Naive thymus-derived CD4-positive, alpha-beta T cell (primary cell): ENCODE measurements at places on chromosomes 12 and 14. TPM values are rescaled to one million over a fixed set of nuclear protein-coding genes. Genes with fewer than 3 reads are reported as not detected.
A peak's percentile ranks its signal among the peaks of the same experiment; 100 is the strongest.

The RTL1 gene
- not detected for polyA plus RNA-seq

- DNase-seq = no peak
Measured at GRCh38 chr14:61678975-61679374, 16.3 kb upstream of the HIF1A start.

DNA sequence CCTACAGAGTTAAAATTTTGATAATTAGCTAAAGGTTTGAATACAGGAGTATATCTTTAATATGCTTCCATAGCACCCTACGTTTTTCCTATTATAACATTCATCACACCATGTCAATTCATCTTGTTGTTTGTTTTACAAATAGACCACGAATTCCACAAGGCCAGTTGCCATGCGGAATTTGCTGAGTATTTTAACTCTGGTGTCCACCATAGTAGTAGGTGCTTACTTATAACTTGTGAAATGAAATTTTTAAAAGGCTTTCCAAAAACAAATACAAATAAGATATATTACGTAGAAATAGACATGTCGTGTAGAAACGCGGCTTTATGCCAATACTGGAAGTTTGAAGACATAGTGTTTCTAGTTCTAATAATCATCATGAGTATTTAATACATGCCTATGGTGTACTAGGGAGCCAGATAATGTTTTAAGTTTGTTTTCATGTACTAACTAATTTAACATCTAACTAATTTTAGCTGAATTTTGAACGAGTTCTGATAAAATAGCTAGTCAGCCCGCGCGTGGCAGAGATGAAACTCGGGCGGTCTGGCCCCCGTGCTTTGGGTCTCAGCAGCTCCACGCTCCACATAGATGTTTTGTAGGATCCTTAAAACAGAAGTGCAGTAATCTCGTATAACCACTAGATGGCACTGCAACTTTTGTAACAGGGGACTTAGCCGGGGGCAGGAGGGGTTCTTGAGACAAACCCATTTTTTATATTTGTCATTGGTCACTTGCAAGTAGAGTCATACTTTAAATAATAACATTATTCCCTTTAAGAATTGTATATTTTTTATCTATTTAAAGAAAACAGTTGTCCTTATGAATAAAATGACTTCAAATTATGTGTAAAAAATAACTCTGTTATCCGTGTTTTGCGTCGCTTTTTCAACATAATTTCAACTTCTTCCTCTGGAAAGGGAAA lies 10.2 kb downstream of the CD69 start:
- DNase-seq = peak; percentile 73

DNA sequence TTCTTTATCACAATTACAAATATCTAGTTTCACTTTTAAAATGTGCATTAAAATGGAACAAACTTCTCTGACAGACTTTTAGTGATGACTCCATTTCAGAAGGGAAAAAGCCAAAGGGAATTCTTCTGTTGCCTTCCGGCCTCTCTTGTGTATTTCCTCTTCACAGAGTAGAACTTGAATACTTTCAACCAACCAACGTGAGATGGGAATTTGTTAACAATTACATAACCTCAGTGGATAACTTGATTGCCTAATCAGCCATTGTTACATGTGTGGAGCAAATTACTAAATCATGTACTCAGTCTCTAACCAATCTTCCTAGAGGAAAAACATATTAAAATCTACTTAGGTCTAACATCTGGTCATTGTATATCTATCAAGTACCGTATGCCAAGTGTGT lies 291.1 kb downstream of the SYT1 start:
- DNase-seq = no peak

DNA sequence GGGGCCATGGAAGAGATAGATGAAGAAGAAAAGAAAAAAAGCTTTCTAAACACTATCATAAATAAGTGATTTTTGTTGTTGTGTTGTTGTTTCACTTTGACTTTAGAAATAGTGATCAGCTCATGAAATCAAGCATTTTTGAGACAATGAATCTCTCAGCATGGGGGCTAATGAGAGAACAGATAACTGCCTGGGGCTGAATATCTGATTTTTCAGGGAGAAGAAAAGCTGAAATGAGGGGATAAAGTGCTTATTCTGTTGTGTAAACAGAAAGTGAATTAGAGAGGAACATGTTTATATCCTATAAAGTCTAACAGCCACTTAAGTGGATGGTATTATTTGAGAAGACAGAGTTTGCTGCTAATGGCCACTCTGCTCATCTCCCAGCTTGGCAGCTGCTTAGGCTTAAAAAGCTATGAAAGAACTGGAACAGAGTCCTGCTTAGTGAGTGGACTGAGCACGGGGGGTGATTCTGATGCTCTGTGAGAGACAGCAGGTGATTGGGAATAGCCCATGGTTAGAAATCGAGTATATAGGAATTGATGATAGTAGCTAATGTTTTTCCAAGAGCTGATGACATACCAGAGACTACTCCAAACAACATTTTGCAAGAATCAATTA lies 646.1 kb upstream of the TMEM132C start:
- DNase-seq = no peak

DNA sequence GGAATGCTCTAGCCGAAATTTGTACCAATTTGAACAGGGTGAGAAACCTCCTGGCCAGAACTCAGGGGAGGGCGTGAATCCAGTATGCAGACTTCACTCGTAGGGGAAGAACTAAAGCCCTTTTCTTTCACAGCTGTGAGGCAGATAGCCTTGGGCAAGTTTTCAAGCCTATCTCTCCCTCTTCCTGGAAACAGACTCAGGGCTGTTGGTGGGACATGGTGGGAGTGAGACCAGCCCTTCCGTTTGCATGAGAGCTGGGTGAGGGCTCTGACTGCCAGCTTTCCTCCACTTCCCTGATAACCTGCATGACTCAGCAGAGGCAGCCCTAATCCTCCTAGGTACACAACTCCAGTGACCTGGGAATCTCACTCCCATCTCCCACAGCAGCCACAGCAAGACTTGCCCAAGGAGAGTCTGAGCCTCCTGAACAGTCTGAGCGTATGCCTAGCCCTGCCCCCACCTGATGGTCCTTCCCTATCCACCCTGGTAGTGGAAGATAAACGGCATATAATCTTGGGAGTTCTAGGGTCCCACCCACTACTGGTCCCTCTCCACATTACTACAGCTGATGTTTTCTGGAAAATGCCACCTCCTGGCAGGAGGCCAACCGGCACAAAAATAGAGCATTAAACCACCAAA lies 170.1 kb upstream of the AMIGO2 start:
- DNase-seq = no peak

DNA sequence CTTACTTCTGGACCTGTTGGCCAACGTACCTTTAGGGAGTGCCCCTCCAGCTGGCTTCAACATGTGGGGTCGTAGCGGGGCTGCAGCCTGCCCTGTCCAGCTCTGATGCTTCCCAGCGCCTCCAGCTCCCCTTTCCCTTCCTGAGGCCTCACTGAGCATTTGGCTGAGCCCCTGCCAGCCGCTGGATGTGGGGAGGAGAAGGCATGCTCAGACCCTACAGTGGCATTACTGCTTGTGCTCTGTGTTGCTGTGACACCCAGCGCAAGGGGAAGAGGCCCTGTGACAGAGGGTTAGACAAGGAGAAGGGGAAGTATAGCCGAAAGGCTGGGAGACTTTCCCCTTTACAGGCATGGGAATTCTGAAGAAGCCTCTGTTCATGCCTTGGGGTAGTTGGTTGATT lies 145.9 kb downstream of the PRKCH start:
- DNase-seq = no peak

DNA sequence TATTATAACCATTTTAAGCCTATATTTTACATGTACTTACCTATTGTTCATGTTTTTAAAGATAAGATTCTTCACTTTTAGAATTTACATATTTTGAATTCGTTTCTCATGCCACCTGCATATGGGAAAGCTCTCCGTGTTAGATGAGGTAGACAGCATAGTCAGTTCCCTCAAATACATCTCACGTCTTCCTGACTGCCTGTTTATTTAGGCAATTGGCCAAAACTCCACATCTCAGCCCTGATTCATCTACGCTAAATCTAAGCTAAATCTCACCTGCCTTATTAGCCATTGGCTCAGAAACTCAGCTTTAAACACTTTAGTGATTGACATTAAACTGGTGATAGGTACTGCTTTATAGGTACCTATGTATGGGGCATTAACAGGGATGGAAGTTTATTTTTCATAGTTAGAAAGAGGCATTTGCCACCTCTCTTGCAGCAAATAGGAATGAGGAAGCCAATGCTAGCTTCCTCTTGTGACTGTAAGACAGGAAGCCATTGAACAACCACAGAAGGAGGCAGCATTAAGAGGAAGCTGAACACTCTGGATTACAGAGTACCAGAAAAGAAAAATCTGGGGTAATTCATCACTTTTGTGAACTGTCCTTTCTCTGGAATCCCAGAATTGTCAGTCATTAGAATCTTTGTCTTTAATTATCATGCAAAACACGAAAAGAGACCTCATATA lies 111.9 kb downstream of the LRFN5 start:
- DNase-seq = no peak

The MYF5 gene
- polyA plus RNA-seq = not detected

GRCh38 chr12:2482938-2483660 lies 311.7 kb upstream of the FKBP4 start:
- no peak for DNase-seq

GRCh38 chr14:67636361-67636919 lies 16.7 kb downstream of the ARG2 start:
- DNase-seq = no peak

The DAD1 gene
- polyA plus RNA-seq = 766 TPM

The INSM2 gene
- polyA plus RNA-seq = not detected

DNA sequence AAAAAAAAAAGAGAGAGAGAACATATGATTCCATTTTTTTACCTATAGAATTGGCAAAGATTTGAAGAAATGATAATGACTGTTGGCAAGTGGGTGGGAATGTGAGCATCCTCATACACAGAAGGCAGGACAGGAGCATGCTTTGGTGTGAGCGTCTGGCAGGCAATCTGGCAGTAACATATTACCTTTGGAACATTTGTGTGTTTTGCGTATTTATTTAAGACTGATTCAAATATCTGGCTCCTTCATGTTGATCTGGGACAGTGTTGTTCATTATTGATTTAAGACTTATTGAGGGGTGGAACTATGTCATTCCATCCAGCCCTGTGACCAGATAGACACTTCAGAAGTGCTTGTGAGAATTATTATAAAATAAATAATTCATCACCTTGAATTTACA lies 53.1 kb downstream of the PPP1R36 start:
- no peak for DNase-seq

GRCh38 chr12:24898185-24898584 lies 50.7 kb downstream of the BCAT1 start:
- DNase-seq = no peak

The OTUB2 gene
- polyA plus RNA-seq = 0.56 TPM

DNA sequence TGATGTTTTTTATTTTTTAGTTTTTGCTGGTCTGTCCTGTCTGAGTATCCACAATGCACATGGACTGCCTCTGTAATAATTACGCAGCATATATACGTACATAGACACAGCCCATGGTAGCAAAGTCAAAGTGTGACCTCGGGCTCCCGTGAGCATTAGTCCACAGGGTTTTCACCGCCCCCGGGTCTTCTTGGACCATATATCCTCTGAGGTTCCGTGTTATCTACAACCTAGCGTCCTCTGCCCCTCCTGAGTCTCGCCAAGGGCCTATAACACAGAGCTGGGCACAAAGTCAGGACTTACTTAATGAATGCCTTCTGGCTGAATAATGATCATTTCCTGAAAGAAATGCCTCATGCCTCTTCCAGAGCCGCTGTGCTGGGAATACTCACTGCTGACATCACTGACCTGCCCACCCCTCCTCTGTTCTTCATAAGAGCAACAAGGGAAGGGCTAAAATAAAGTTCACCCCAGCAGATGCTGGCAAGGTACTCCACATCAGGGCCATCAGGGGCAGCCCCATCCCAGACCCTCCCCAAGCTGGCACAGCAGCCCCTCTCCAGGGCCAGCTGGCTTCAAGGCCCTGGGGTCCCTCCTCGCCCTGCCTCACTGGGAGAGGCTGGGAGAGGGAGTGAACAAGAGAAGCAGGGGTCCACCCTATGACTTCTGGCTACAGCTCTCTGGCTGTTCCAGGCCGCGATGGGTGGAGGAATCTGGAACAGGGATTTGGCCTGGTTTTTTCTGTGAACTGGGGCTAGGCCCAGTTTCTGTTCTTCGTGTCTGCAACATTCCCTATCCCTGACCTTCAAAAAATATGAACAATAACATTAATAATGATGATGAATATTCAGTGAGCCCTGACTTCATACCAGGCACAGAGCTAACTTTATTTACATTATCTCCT lies 7.9 kb downstream of the HDAC7 start:
- no peak for DNase-seq

GRCh38 chr14:35573911-35574310 lies 39.9 kb downstream of the INSM2 start:
- DNase-seq = no peak

The GPRC5D gene
- not detected for polyA plus RNA-seq

DNA sequence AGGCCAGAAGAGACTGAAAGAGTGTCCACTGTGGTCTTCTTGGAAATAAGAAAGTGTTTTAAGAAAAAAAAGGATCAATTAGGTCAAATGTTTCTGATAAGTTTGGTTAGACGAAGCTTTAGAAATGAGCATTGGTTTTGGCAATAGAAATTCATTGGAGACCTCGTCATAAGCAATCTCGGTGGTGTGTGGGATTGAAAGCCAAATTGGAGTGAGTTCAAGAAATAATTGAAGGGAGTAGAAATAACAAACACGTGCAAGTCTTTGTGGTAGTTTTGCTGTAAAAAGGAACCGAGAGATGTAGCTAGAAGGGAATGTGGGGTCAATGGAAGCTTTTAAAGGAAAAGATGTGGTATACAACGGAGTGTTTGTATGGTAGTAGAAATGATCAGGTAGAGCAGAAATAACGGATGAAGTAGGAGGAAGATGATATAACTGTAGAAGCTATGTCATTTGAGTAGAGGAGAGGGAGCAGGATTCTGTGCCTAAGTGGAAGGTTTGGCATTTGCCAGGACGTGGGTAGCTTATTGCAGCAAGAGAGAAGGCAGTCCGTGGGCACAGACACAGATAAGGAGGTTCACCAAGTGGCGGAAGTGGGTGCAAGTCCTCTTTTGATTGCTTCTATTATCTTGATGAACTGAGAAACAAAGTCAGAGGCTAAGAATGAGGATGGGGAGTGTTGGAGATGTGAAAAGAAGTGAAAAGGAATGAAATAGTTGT lies 146.2 kb downstream of the DACT1 start:
- no peak for DNase-seq

The CISTR gene
- polyA plus RNA-seq = not detected

DNA sequence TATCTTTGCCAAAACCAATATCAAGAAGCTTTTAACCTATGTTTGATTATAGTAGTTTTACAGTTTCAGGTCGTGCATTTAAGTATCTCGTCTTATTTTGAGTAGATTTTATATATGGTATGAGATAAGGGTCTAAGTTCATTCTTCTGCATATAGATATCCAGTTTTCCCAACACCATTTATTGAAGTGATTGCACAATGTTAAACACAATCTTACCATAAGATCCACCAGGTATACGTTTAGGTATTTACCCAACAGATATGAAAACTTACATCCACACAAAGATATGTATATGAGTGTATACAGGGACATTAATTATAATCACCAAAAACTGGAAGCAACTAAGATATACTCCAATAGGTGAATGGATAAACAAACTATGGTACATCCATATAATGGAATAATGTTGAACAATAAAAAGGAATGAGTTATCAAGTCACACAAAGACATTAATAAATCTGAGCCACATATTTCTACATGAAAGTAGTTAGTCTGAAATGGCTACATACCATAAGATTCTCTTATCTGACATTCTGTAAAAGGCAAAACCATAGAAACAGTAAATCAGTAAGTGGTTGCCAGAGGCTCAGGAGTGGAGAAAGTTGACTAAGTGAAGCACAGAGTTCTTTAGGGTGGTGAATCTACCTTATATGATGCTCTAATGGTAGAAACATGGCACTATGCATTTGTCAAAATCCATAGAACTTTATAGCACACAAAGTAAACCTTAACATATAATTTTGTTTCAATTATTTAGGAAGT lies 222.6 kb downstream of the NUAK1 start:
- DNase-seq = no peak

GRCh38 chr12:6697584-6698351 lies 2.8 kb downstream of the PIANP start:
- DNase-seq = no peak

The HOXC12 gene
- not detected for polyA plus RNA-seq
